ENCODE measurements at places on chromosomes 3 and 15.

DNA sequence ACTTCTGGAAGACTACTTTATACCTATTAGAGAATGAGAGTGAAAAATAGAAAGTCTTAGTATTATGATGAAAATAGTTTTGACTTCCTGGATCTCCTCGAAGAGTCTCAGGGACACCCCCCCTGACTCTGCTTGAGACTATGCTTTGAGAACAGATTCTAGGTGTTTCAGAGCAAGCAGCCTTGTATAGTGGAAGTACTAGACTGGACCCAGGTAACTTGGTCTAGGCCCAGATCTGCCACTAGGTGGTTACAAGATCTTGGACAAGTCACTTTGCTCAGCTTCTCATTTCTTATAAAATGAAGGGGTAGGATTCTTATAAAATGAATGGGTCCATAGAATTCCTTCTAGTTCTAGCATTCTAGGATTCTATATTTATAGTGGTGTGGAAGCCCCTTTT, 9.1 kb downstream of the ABHD5 start:
- no peak for DNase-seq

DNA sequence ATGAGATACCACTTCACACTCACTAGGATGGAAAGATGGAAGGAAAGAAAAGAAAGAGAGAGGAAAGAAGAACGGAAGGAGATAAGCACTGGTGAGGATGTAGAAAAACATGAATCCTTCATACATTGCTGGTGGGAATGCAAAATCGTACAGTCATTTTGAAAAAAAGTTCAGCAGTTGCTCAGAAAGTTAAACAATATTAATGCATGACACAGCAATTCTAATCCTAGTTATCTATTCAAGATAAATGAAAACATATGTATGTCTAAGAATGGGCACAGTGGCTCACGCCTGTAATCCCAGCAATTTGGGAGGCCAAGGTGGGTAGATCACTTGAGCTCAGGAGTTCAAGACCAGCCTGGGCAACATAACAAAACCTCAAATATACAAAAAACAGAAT, 59.1 kb downstream of the SENP7 start:
- DNase-seq, result no peak

DNA sequence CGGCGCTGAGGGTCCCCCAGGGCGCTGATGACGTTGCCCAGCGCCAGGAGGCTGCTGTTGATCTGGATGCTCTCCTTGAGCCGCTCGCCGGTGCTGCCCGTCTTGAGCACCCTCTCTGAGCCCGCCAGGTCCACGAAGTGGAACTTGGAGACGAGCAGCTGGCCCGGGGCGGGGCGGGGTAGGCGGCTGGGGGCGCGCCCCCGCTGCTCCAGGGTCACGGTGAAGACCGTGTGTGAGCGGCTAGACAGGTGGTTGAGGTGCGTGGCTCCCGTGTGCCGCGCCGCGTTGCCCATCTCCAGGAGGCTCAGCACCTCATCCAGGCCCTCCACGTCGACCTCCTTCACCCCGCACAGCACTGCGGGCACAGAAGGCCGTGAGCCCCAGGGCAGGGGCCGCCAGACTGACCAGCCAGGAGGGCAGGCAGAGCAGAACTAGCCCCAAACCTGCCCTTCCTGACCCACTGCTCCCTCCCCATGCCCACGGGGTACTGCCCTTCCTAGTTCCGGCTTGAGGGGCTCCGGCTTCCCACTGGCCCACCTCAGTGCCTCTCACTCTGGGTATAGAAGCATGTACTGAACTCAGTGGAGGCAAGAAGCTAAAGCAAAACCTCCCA, 6.1 kb downstream of the KIF7 start:
- no peak for DNase-seq

- no peak for DNase-seq
These were observed 176.6 kb downstream of the XXYLT1 start for GRCh38 chr3:195094191-195094921.

- no peak for DNase-seq
These were observed 9.9 kb downstream of the CRABP1 start for GRCh38 chr15:78350058-78350457.

DNA sequence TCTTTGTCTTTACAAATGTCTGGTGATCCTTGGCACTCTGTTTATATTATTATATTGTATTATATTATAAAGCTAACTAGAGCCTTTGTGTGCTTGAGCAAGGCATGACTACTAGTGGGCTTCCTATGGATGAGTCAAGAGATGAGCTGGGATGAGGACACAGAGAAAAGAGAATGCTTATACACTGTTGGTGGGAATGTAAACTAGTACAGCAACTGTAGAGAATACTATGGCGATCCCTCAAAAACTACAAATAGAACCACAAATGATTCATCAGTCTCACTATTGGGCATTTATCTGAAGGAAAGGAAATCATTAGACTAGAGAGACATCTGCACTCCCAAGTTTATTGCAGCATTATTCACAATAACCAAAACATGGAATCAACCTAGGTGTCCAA, 40.8 kb upstream of the MED12L start:
- no peak for DNase-seq

DNA sequence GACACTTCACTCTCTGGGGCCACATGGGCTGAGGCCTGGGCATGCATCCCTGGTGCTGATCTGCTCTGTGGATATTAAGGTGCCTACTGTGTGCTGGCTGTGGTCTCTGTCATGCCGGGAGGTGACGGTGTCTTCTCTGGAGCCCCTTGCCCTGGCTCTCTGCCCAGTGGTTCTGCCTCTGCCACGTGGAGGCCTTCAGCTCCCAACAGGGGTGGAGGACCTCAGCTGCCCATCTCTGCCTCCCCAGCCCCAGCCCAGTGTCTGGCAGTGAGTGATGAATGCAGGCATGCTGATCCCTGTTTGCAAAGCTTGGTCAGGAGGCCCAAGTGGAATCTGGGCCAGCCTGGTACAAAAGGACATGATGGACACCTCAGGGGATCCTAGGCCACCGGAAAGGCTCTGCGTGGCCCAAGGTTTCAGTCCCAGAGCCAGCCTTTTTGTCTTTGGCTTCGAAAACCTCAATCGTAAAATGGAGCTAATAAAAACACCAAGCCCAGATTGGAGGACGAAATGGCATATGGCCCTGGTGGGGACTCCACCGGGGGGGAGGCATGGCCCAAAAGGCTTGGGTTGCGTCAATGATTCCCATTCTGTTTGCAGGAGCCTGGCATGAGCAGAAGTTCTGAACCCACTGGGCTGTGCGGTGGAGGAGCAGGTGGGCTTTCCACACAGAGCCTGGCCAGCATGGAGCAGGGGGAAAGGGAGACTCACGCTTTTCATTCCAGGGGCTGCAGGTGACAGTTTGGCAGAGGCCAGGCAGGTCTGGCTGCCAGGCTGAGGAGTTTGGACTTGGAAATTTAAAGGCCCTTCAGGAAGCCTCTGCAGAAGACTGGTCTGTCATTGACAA, 54.7 kb upstream of the KLF13 start:
- DNase-seq, result no peak

GRCh38 chr3:32078085-32078634, 28.3 kb upstream of the GPD1L start:
- DNase-seq, result no peak

DNA sequence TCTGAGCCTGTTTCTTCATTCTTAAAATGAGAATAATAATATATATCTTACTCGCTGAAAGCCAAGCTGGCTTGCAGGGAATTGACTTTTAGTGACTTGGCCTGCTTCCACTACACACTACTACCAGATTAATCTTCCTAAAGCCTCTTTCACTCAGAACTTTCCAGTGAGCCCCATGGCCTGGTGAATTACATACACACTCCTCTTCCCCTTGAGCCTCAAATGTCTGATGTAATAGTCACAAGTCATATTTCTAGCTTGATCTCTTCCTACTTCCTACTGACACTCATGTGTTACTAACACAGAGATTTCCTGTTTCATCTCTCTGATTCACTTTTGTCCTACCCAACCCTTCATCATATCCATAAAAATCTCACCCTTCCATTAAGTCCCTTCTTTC, 82.7 kb upstream of the SOX2 start:
- no peak for DNase-seq

DNA sequence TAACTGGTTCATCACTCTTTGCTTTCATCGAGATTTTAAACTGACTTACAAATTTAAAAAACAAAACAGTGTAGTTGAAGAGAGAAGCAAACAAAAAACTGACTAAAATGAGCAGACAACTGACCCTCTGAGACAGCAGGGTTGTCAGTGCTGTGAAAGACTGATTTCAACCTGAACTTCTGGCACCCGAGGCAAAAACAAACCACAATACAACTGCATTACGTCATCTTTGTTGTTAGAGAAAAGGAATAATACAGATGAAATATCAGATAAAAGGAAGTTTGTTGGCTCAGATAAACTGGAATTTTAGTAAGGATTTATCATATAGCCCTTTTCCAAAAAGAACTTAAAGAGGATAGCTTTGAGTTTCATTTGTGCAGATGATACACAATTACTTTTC, 51.1 kb downstream of the PARP15 start:
- no peak for DNase-seq

GRCh38 chr15:56342653-56343052, 22.6 kb upstream of the TEX9 start:
- no peak for DNase-seq

DNA sequence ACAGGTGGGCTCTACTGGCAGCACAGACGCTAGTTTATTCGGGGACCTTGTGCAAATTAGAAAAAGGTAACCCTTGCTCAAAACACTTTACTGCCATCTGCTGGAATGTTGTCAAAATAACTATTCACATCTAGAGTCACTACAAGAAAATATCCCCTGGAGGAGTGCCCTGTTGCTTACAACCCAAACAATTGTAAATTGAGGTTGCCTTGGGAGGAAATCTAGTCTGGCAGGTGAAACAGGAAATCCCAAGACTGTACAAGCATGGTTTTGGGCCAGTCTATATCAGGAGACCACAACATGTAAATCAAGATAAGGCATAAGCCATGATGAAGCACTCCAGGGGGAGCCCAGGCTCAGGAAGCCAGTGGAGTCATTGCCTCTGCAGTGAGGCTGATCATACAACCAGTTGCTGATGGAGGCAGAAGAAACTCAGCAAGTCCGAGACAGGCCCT, 136.8 kb upstream of the ACP3 start:
- no peak for DNase-seq

- DNase-seq, result no peak
These were observed 230.2 kb downstream of the ZNF621 start for GRCh38 chr3:40754994-40755393.

DNA sequence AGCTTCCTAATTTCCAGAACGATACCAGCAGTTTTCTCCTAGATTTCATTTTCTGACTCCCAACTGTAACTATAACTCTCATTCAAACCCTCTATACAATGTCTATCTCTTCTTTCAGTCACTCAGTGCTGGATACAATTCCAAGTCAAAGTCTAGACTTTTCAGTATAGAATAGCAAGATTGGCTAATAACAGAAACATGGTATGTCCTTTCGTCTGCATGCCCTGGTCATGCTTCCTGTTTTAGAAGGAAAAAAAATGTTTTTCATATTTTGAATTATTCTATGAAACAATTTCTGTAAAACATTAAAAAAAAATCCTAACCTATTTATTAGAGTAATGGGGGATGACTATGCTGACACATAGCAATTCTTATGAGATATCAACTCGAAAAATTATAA, 180.0 kb downstream of the KCNAB1 start:
- no peak for DNase-seq

DNA sequence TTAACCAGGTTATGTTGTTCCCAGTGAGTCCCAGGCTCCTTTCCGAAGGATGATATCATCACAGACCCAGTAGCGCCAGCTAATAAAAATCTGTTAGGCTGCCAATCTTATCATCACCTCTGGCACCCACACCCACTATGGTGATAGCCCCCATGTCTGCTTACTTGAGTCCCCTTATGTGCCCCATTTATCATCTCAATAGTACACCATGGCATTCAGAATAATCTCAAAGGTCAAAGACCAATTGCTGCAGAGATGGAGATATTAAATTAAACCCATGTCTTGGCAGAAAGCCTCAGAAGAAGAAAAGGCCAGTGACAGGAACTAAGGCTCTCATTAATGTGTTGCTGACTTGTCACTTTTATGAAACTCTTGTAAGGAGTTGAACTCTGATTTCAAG, 32.8 kb downstream of the CPNE4 start:
- no peak for DNase-seq

Measured in ascending aorta (tissue), 2 donors.